Urinary bladder (tissue), 4 donors: ENCODE measurements at places on chromosomes 2 and 18. TPM values are rescaled to one million over a fixed set of nuclear protein-coding genes. Genes with fewer than 3 reads are reported as not detected.

DNA sequence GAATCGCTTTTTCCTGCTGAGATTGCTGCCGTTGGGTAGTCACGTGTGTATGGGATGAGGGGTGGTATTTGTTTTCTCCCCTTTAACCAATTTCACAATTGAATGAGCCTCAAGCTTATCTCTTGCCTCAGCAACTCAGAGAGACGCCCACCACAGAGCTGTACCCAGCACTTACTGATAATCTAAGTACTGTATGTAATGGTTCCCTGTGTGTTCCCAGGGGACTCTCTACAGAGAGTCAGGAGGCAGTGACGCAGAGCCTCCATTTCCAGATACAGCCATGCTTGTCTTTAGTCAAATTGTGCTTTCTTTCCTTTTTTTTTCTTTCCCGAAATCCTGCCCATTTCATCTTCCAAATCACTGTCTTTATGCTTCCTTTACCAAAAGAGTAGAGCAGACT lies 1102.1 kb upstream of the KLHL29 start:
- no peak for DNase-seq

GRCh38 chr2:170161516-170162270 lies 16.3 kb upstream of the MYO3B start:
- DNase-seq = no peak

GRCh38 chr18:36212301-36213171 lies 25.2 kb downstream of the MOCOS start:
- no peak for DNase-seq

DNA sequence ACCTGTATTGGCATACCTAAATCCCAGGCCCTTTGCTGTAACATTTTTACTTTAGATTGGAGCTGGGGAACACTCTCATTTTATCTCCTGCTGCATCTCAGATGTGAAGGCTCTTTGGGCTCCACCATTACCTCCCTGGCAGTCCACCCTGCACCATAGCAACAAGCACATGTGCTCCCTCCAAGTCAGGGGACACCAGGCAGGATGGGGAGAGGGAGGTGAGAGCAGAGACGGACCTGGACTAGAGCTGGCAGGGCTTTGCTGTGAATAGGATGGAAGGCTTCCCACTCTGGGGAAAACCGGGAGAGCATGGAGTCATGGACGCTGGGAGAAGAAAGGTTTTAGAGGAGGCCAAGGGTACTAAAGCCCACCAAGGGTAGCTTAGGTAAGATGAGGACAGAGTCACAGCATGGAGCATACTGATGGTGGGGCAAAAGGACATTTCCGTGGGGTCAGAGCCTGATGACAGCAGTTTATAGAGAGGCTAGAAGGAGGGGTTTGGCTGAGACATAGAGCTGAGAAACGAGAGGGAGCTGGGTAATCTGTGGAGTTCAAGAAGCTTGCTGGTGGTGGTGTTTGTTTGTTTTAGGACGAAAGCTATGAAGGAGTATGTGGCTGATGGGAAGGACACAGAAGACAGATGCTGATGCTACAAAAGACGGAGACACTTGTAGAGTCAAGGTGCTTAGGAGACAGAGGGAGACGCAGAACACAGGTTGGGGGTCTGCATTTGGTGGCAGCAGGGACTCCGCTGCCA lies 134.8 kb downstream of the COL6A3 start:
- no peak for DNase-seq

DNA sequence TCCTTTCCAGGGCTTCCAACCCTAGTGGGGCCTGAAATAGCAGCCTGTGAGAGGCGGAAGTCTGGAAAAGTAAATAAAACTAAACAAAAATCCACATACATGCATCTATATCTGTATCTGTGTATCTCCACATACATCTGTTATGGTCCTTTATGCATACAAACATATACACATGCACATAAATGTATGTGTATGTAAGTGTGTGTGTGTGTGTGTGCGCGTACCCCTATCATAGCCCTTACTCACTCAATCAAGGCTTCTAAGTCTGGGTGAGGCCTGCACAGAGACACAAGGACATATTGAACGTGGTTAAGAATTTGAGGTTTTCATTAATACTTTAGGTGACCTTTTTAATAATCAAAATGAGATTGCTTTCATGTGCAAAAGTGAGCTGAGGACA lies 98.9 kb upstream of the CYRIA start:
- no peak for DNase-seq

DNA sequence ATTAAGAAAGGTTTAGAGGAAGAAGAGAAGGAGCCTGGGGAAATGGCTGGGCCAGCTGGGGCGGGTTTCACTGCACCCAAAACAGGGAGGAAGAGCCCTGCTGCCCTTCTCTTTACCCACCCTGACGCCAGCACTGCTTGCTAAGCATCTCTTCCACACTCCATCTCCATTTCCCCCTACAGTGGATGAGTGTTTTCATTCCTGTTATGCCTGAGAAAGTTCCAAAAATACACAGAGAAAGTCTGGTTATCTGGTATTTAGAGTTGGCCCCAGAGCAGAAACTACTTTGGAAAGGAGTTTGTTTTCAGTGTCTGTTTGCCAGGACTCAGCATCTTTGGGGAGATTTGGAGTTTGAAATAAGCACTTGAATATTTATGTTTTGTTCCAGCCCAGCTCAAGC lies 451.0 kb downstream of the SLC4A3 start:
- DNase-seq = peak; percentile 51

DNA sequence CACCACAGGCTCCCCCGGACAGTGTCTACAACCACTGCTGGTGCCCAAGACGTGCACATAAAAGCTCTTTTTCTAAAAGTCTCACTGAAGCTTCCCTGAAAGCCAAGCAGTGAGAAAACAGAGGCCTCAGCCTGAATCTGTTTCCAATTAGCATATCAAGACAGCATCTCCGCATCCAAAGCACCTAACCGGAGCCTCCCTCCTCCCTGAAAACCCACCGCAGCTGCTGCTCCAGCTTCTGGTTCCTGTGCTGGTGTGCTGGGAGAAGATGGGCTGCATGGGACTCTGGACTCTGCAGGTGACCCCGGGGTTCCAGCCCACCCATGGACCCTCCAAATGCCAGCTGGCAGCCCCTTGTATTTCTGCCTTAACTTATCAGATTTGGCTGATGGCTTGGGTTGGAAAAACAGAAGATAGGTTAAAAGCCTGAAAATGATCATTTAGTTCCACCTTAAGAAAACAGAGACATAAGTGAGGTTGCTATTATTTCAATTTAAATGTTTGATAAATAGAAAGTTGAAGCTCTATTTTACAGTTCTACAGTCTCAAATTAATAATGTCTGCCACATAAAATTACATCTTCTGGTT lies 103.3 kb downstream of the TMEM18 start:
- DNase-seq = no peak

GRCh38 chr2:163774862-163775261 lies 39.1 kb upstream of the FIGN start:
- DNase-seq = no peak

DNA sequence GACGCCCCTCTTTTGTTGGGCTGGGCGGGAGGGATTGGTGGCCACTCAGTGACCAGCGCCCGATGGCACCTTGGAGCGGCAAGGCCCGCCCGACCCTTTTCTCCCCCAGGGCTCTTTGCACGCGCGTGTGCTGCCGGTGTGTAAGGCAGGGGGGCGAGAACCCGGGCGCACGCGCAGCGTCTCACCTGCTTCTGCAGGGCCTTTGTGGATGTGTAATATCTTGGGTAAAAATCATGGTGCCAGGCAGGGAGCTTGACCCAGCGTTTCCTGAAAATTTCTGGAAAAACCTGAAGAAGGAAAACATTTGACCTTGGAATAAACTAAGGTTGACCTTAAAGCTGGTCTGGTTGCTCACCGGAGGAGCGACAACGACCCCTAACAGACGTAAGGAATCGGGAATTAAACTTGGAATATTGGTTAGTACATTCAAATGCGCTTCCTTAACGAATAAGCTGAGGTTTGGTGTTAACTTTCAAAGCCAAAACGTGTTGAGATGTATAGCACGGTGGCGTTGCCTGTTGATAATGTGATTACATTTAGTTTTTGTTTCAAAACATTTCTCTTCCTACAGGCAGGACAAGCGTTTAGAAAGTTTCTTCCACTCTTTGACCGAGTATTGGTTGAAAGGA lies 438 bp downstream of the HSPE1 start:
- DNase-seq = no peak

GRCh38 chr2:224751996-224752698 lies 36.0 kb upstream of the CCDC195 start:
- DNase-seq = no peak

ANKRD30B gene
- not detected for total RNA-seq

GRCh38 chr18:79738581-79739439 lies 58.9 kb upstream of the KCNG2 start:
- DNase-seq = no peak

DNA sequence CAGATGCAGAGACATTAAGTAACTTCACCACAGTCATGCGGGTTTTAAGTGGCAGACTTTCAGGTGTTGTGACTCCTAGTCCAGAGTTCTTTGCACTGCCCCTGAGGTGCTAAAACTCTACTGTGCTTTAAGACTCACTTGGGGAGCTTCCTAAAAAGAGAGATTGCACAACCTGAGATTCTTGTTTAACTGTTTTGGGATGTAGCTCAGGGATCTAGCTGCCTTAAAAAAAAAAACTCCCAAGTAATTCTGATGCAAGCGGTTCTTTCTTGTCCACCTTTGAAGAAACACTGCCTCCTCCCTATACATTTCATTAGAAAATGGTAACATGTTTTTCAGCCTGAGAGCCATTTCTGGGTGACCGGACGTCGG lies 13.0 kb downstream of the IL37 start:
- no peak for DNase-seq

PREB gene
- 20.5 TPM for total RNA-seq

- DNase-seq = no peak
Observed at GRCh38 chr2:98470851-98471255, 26.2 kb downstream of the INPP4A start.

DNA sequence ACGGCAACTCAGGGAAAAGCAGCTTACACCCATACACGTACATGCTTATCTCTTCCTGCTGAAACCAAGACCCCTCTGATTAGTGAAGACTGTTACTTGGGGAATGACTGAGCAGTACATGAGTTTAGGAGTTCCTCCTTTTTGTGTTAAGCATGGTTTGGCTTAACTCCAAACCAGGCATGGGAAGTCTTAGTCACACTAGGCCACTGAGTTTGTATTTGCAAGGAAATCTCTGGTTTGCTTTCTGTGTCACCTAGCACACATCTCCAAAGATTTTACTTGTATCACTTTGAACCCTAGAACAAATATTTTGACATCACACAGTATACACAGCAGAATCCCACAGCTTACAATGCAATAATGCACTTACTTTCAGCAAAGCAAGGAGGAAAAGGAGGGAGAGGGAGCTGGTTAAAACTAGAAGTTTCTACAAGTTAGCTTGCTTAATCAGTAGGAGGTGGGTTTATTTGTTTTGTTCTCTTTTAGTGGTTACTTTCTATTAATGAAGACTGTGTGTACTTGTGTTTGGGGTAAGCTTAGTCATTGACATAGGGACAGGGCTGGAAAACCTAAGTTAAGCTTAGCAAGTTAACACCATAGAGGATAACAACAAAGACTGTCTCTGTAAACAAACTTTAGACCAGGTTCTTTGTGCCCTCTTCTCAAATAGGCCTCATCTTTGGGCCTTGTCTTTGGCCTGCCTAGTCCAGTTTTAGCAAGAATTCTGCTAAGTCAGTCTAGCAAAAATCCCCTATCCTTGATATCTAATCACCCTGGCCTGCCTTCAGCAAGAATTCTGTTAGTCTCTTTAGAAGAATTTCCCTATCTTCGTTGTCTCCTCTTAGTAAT lies 219.4 kb downstream of the MREG start:
- DNase-seq = no peak

GALR1 gene
- 1.1 TPM for total RNA-seq

GRCh38 chr2:120943403-120944034 lies 207.9 kb downstream of the GLI2 start:
- DNase-seq = no peak

GRCh38 chr2:33167622-33168245 lies 221.0 kb downstream of the LTBP1 start:
- no peak for DNase-seq

NEURL3 gene
- total RNA-seq = not detected

- DNase-seq = no peak
Observed at GRCh38 chr2:118250463-118250862, 162.2 kb downstream of the INSIG2 start.

DNA sequence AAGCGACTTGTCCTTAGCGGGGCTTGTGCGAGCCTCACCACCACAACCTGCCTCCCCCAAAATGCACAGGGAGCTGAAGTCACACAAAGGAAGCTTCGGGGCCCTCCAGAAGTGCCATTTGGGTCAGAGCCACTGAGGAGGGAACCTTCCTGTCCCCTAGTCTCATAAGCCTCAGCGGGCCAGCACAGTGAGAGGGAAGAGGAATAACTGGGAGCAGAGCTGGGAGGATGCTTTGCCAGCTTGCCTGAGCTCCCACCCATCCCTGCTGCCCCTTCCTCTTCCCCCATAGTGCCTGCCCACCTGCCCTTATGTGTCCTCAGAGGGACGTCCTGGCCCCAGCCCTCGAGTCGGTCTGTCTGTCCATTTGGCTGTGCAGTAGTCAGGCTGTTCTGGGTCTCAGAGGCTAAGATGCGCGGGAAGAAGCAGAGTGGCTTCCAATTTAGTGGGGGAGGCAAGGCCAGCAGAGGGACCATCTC lies 51.8 kb upstream of the GPR17 start:
- no peak for DNase-seq

HOXD8 gene
- total RNA-seq = 12.3 TPM

ZNF385B gene
- total RNA-seq = 2.5 TPM

DNA sequence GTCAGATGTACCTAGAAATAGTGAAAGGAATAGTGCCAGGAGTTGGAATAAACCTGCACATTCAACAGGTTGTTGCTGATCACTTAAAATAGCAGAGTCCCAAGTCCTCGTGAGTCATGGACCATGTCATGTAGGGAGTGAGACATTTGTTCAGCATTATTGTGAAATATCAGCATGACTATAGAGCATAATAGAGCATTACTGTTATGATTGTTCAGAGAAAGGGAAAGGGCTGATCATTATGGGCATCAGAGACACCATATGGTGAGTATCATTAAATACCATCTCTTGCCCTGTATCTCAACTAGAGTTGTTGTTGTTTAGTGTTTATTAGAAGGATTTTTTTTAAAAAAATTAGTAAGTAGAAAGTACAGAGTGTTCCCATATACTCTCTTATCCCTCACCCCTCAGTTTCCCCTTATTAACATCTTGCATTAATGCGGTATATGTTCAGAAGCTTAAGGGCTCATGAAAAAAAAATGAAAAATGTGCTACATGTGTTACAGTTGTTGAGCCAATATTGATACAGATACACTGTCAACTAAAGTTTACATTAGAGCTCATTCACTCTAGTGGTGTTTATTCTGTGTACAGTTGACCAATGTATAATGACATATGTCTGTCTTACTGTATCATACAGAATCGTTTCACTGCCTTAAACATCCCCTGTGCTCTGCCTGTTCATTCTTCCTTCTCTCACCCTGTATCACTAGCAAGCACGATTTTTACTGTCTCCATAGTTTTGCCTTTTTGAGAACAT lies 5.7 kb downstream of the ELAC1 start:
- DNase-seq = no peak

GRCh38 chr2:104826016-104826415 lies 27.9 kb upstream of the POU3F3 start:
- DNase-seq = no peak

- DNase-seq = no peak
Observed at GRCh38 chr2:168220965-168221819, 26.2 kb downstream of the STK39 start.

POTEC gene
- not detected for total RNA-seq

GRCh38 chr2:217685255-217685605 lies 317.6 kb downstream of the TNS1 start:
- peak; percentile 67 for DNase-seq
